Kidney glomerular epithelial cell (primary cell): ENCODE measurements at places on chromosomes 4 and X.

DNA sequence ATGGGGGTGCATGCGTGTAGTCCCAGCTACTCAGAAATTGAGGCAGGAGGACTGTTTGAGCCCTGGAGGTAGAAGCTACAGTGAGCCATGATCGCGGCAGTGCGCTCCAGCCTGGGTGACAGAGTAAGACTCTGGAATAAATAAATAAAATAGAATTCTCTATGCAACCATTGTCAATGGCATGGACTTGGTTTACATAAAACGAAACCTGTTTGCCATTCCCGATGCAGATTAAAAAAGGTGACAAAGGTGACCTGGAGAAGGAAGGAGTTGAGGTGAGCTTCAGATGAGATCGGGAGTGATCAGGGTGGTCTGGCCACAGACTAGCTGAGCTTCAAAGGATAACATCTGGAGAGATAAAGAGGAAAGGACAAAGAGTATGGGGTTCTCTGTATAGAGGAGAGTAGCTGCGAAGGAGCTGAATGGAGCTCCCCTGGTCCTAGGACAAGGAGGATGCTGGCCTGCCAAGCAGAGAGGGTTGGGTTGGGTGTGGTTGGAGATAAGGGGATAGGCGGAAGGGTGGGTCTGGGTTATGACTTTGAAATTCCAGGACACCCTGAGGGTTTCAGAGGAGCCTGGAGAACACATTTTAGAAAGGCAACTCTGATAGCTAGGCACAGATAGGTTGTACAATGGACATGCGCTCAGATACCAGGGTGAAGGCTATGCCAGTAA, 98.6 kb downstream of the RBM47 start:
- no peak for DNase-seq

DNA sequence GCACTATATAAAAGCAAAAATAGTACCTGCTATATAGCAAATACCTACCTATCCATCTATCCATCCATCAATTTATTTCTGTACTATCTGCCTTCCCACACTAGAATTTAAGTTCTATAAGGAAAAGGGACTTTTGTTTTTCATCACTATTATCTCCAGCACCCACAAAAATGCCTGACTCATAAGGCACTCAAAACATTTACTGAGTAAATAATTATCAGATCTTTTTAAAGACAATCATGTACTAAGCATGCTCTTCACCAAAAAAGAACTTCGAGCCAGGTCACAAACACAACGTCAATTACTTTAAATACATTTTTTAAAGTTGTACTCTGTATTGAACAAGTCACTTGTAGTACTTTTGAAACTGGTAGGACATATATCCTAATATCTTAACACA, 119.9 kb downstream of the FBXW7 start:
- DNase-seq: peak; percentile 25

- no peak for DNase-seq
Measured at GRCh38 chr4:10581022-10581421, 103.5 kb downstream of the CLNK start.

DNA sequence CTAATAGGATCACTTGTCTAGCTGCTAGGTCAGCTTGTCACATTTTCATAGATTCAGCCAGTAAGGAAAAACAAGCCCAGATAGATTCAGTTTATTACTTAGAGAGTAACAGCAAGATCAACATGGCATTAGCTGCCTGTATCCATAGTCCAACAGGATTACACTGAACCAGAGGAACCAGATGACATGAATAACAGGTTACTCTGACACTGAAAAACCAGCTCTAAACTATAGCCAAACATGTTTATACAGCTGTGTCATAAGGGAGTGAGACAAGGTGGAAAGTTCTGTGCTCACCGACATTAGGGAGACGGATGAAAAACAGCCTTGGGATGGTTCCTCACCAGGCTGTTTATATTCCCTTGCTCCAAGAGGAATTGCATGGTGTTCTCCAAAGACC, 102.9 kb upstream of the EOLA2 start:
- DNase-seq: no peak

DNA sequence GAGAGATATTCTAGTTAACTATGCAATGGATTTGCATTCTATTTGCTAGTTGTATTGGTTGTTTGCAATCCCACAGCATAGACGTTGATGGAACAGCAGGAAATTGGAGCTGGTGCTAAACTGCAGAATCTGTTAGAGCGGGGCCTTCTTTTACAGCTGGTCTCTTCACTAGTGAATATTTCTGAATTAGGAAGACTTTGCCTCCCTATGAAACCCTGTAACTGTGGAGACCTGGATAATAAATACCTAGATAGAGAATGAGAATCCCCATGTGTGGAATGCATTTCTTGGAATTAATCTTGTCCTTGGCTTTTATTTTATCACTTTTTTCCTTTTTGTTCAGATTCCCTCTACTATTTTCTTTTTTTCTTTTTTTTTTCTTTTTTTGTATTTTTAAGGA, 109.7 kb downstream of the SHROOM3 start:
- peak; percentile 70 for DNase-seq

DNA sequence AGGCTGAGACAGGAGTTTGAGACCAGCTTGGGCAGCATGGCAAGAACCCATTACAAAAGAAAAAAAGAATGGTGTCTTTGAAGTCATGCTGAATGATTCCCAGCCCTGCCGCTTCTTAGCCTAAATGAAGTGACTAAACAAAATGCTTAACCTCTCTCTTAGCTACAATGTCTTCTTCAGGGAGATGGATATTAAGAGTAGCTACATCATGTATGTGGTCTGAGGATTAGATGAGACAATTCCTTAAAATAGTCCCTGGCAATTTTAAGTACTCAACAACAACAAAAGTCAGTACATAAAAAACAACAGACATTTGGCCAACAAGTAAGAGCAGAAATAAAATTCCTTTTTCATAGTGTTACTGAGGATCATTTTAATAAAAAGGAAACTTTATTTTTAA, 64.3 kb upstream of the COX18 start:
- DNase-seq: no peak

DNA sequence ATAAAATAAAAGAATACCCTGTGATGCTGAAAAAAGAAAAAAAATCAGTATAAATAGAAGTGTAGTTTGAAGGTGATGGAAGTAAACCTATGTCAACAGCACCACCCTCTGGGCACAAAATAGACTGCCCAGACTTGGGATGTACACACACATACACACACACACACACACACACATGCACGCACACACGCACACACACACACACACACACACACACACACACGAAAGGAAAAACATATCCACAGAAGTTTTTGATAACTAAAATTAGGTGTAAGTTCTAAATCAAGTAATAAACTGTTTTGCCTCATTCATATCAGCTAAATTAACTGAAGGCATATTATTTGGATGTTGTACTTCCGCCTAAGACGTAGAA, 40.5 kb downstream of the ANXA5 start:
- peak; percentile 37 for DNase-seq

- DNase-seq: no peak
Measured at GRCh38 chr4:26217961-26218676, 102.7 kb upstream of the RBPJ start.
